ENCODE measurements at places on chromosomes 16 and 17. TPM values are rescaled to one million over a fixed set of nuclear protein-coding genes. Genes with fewer than 3 reads are reported as not detected.

CRHR1 gene
- total RNA-seq: not detected

PIPOX gene
- total RNA-seq: 1.1 TPM

SPIRE2 gene
- 4.1 TPM for total RNA-seq

CEMP1 gene
- not detected for total RNA-seq

SEC14L5 gene
- total RNA-seq: not detected

USP43 gene
- 3.8 TPM for total RNA-seq

CFAP20 gene
- total RNA-seq: 28.7 TPM

KRTAP4-9 gene
- total RNA-seq: not detected

GPR142 gene
- total RNA-seq: not detected

IL17C gene
- not detected for total RNA-seq

RNF112 gene
- 0.39 TPM for total RNA-seq

DHRS13 gene
- total RNA-seq: 10.7 TPM

IRX5 gene
- total RNA-seq: 4.3 TPM

ABCC11 gene
- total RNA-seq: 0.48 TPM

PDIA2 gene
- not detected for total RNA-seq

TMC8 gene
- 0.99 TPM for total RNA-seq

MTMR4 gene
- total RNA-seq: 47.4 TPM

TMEM132E gene
- total RNA-seq: not detected
